ENCODE measurements at places on chromosomes 16 and 17.

- no peak for DNase-seq
Measured at GRCh38 chr17:77474292-77474988, 333.7 kb downstream of the SEC14L1 start.

- DNase-seq = peak; percentile 58
Measured at GRCh38 chr17:50283246-50283645, 9.0 kb downstream of the TMEM92 start.

- DNase-seq = no peak
Measured at GRCh38 chr17:82444941-82445521, 5.5 kb downstream of the CYBC1 start.

GRCh38 chr17:13395346-13395745, 206.4 kb downstream of the HS3ST3A1 start:
- DNase-seq = no peak

DNA sequence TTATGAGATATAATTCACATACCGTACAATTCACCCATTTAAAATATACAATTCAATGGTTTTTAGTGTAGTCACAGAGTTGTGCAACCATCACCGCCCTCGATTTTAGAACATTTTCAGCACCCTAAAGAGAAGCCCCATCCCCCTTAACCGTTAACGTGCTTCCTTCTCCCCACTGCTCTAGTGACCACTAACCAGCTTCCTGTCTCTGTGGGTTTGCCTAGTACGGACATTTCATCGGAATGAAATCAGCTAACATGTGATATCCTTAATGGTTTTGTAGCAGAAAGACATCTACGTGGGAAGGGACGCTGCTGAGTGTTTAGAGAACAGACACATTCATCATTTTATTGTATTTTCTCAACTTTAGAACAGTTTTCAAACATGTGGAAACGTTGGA, 80.8 kb upstream of the HSBP1 start:
- DNase-seq = no peak

DNA sequence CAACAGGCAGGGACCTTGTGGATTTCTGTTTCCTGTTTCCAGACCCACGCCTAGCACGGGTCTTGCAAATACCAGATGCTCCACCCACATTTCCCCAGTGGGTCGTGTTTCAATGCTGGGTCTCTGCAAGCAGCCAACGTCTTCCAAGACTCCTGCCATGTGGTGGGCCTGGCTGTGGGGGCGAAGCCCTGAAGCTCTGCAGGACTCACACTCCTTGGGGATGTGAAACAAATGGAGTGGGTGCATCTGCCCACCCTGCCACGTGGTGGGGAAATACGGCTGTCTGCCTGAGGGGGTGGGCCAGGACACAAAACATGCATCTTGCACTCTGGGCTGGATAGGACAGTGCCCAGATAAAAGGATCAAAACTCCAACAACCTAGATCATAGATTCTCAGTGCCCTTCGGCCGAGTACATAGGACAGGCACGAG, 32.6 kb downstream of the FA2H start:
- DNase-seq = no peak

- DNase-seq = no peak
Measured at GRCh38 chr16:75559564-75560372, 3.7 kb upstream of the TMEM231 start.

GRCh38 chr17:80122926-80123505, 21.6 kb downstream of the GAA start:
- DNase-seq = no peak

DNA sequence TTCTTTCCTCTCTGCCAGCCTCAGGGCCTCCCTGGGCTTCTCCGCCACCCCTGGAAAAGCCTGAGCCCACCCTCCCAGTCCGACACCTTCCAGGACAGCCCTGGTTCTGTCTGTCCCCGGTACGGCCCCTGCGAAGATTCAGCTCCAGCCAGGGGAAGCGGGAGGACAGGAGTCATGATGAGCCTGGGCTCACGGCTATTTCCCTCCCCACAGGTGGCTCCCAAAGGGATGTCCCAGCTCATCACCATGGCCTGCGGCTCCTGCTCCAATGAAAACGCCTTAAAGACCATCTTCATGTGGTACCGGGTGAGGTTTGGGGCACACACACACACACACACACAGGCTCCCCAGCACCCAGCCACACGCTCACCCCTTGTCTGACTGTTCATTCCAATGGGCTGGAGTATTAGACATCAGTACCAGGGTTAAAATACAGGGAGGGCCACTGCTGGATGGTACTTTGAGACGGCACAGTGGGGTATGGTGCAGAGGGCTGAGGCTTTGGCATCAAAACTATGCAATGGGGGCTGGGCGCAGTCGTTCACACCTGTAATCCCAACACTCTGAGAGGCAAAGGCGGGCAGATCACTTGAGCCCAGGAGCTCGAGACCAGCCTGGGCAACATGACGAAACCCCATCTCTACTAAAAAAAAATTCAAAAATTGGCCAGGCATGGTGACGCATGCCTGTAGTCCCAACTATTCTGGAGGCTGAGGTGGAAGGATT, 32.8 kb downstream of the TMEM186 start:
- DNase-seq = no peak

DNA sequence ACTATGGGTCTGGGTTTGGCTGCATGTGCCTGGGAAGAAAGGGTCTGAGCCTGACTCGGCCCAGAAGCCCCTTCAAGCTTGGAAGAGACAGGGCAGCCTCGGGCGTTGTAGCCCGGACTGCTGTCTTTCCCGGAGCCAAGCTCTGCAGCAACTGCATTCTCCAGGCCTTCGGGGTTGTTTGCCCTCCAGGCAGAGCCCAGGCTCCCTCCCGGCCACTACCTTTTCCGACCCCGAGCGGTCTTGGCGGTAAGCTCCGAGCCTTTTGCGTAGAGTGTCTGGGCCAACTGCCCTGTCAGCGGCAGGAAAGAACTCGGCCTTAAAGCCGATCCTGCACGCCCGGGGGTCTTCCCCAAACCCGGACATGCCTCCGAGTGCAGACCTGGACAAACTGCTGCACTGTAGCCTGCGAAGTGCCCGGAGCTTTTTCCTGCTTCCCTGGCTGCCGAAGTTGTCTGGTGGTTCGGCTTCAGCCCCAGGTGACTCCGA, 1.3 kb downstream of the LHX1 start:
- no peak for DNase-seq

Measured in GM06990 (cell line).